ENCODE measurements at places on chromosomes 6 and 20.

- no peak for DNase-seq
Observed at GRCh38 chr6:144777249-144777648, 492.1 kb downstream of the UTRN start.

- DNase-seq: no peak
Observed at GRCh38 chr6:89559487-89559886, 79.1 kb downstream of the LYRM2 start.

GRCh38 chr20:4471221-4471620 is 250.5 kb upstream of the PRND start:
- DNase-seq: no peak

DNA sequence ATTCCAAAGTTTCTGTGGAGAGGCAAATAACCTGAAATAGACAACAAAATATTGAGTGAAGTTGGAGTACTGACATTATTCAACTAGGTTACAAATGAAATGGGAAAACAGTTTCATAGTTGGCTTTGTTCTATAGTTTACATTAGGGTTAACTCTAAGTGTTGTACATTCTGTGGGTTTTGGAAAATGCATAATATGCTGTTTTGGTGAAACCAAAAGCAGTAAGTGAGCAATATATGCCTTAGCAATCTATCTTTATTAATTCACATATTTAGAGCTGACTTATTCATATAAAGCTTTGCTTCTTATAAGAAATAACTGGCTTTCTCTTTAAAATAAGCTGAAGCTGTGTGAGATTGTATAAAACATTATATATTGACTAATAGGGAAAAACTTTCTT is 157.5 kb upstream of the AHI1 start:
- DNase-seq: peak; percentile 2

DNA sequence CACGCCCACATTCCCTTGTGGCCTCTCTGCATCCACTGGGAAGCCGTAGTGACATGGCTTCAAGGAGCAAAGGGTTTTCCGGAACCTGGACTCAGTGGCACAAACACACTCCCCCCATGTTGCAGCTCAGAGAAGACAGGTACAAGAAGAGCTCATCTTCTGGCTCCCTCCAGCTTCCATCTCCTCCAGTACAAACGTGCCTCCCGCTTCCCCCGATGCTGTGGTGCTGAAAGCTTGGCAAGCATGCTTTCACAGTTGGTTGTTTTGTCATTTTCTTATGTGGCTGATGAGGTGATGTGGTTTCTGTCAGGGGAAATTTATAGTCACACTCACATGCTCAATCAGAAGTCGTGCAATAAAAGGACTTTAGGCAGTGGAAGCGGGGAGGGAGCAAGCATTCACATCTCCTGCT is 258.5 kb downstream of the KIF16B start:
- DNase-seq: no peak

GRCh38 chr20:20220134-20220533 is 147.8 kb upstream of the INSM1 start:
- no peak for DNase-seq

- DNase-seq: no peak
Observed at GRCh38 chr6:121437851-121438651, 2.6 kb downstream of the GJA1 start.

DNA sequence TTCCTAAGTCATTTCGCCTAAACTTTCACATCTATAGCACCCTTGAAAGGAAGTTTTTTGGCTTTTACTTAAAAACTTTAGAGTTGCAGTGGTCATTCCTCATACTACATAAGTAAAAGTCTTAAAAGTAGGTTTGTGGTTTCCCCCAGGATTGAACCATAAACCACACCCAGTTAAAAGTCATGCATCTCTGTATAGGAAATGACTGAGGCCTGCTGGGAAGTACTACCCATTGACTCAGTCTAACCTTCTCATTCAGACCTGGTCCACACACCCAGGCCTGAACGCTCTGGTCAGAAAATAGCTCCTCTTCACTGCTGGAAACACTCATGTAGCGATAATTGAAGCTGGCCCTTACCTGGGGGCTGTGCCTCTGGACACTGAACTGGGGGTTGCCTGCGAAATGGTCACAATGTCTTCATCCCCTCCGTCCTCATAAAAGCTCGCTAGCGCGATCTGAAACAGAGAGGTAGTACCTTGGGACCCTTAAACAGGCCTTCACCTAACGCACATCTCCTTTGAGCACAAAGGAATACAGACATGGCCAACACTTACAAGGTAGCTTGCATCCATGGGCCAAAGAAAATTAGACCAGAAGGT is 2.6 kb downstream of the NSFL1C start:
- no peak for DNase-seq

Data from fibroblast of skin of left biceps (primary cell).